ENCODE measurements at places on chromosomes 7 and 10.
A peak's percentile ranks its signal among the peaks of the same experiment; 100 is the strongest.

DNA sequence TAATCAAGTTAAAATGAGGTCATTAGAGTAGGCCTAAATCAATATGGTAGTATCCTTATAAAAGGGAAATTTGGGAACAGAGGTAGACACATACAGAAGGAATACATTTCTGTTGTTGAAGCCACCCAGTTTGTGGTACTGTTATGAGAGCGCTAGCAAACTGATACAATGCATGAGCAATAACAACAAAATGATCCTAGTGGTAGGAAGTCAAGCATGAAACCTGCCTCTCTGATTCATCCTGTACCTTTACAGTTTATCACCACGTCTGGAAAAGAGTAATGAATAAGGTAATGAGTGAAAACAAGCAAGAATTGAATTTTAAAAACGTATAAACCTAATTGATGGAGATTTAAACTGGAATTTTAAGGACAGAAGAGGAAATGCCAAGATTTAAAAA lies 217.2 kb downstream of the PCLO start:
- no peak for DNase-seq

DNA sequence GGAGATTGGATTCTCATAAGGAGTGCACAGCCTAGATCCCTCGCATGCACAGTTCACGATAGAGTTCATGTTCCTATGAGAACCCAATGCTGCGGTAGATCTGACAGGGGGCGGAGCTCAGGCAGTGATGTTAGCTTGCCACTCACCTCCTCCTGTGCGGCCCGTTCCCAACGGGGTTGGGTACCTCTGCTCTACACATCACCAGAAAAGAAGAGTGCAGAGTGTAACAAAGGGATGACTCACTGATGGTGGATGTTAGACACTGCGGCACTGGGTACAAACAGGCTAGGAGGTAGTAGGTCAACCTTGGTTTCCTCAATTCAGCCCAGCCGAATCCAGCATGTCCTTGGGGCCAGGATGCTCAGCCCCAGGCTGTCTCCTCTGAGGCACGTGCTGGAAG lies 66.8 kb upstream of the CHST15 start:
- no peak for DNase-seq

DNA sequence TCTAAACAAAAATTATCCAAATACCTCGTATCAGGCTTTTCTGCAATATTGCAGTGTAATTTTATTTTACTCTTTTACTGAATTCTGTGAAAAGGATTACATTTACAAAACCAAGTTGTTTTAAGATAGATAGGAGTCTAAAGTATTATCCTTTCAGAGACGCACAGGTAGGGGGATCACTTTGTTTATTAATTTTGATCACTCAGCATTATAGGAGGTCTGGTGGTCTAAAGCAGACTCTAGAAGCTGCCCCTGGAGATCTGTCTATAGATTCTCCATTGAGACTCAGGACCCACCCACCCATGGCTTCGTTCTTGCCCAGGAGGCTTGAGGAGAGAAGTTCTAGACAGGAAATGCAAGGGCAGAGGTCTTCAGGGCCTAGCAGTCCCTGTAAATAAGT lies 223.4 kb upstream of the YAE1 start:
- DNase-seq = no peak

DNA sequence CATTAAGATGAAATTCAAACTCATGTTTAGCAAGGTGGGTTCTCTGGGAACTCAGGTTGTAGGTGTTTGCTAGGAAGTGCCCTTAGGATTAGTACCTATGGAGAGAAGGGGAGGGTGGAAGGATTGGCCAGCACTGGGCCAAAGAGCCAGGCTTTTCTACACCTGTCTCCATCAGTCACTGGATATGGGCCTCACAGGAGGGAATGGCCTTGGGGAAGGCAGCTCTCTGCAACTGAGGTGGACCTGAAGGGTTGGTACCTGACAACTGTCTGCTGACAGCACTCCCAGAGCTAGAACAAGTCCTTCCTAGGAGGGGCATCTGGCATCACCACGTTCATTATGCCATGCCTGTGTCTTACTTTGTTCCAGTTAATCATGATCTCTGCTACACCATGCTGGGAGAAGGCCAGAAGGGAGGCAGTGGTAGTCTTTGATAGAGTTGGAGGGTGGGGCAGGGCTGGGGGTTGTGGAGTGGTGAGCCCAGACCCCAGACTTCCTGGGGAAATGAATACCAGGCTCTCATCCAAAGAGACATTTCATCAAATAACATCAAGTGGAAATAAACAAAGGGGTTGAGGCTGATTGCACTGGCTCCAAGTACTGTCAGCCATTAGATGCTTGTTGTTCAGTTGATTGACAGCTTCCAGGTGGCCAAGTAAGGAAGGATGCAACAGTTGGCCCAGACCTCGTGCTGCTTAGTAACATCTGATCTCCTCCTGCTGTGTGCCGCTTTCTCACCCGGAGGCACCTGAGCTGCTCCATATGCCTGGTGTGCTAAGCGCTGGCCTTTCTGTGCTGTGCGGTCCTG lies 70.6 kb upstream of the PIK3CG start:
- no peak for DNase-seq

DNA sequence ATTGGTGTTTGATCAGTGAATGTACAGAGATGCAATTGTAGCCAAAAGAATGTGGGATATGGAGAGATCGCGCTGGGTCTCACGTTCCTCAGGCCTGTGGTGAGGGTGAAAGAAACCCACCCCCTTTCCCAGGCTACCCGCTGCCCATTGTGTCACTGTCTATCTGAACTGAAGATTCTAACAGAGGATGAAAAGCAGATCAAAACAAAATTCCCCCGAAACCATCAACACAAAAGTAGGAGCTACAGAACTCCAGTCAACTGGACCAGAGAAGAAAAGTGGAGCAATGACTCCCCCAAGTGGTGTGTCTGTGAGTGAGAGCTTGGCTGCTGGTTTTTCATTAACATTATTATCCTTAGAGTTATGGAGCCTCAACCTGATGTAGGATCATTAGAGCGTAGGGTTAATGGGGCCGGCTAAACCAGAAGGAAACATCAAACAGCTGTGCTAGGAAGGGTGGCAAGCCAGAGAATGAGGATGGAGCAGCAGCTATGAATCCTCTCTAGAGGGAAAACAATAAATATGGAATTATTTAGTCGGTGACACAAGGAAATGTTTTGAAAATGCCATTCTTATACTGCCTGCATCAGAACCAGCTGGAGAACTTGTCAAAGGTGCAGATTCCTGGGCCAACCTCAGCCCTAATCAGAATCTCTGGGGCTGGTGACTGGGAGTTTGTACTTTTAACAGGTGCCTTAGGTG lies 38.3 kb downstream of the AKR1B1 start:
- DNase-seq = peak; percentile 70

GRCh38 chr10:98416606-98417388 lies 1.8 kb upstream of the PYROXD2 start:
- no peak for DNase-seq

GRCh38 chr7:20301311-20301939 lies 29.3 kb upstream of the ITGB8 start:
- no peak for DNase-seq

Measured in body of pancreas (tissue), 4 donors.